ENCODE measurements at places on chromosomes 2 and 18.

DNA sequence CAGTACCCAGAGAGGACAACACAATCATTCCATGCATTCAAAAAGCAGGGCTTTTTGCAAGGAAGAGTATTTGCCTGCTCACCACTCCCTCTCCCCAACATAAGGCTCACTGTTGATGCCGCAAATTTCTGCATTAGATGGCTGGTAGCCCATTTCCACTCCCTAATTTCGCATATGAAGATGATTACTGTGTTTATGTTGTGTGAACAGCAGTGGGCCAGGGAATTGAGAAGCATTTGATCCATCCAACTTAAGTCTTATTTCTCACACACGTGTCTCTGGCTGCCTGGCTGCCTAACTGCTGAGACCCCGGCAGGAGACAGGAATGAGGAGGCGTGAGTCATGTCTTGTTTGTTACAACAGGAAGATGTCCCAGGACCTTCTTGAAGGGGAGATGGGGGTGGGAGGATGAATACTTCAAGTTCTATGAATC lies 294.1 kb downstream of the ALK start:
- no peak for DNase-seq

- DNase-seq = no peak
Observed at GRCh38 chr2:856041-856440, 94.6 kb upstream of the SNTG2 start.

GRCh38 chr18:62569081-62569655 lies 46.3 kb downstream of the ZCCHC2 start:
- no peak for DNase-seq

DNA sequence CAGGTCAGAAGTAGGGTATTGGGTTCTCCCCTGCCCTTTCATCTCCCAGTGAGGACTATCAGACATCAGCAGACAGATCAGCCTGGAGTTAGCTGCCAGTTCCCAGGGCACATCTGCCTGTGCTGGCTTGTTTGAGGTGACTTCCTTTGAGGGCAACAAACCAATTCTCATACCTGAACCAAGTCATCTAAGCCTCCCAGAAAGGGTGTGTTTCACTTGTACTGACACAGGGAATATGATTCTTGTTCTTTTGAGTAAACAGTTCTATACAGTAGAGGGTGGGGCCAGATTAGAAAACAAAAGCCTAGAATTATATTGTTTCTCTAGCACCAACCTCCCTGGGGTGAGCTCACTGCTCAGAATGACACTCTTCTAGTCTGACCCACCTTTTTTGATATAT lies 591.9 kb downstream of the SLC4A3 start:
- no peak for DNase-seq

- no peak for DNase-seq
Observed at GRCh38 chr18:11251229-11251890, 102.0 kb upstream of the PIEZO2 start.

- no peak for DNase-seq
Observed at GRCh38 chr18:64032312-64032711, 62.4 kb downstream of the SERPINB8 start.

- DNase-seq = no peak
Observed at GRCh38 chr2:230455005-230455684, 39.1 kb downstream of the SP100 start.

DNA sequence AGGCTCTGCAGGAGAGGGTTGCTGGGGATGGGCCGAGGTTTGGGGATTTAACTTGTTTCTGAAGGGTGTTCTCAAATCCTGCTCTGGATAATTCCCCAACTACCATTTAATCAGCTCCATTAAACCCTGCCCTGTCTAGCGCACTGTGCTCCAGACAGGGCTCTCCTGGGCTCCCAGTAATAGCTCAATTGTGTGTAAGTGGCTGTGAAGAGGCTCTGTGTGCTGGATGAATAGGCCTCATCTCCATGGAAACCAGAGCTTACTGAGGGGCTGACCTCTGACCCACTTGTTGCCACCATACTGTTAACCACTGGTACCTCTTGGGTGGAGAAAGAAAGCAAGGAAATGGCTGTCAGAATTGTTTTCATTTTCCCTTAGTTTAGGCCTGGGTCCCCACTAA lies 92.9 kb downstream of the TGOLN2 start:
- no peak for DNase-seq

DNA sequence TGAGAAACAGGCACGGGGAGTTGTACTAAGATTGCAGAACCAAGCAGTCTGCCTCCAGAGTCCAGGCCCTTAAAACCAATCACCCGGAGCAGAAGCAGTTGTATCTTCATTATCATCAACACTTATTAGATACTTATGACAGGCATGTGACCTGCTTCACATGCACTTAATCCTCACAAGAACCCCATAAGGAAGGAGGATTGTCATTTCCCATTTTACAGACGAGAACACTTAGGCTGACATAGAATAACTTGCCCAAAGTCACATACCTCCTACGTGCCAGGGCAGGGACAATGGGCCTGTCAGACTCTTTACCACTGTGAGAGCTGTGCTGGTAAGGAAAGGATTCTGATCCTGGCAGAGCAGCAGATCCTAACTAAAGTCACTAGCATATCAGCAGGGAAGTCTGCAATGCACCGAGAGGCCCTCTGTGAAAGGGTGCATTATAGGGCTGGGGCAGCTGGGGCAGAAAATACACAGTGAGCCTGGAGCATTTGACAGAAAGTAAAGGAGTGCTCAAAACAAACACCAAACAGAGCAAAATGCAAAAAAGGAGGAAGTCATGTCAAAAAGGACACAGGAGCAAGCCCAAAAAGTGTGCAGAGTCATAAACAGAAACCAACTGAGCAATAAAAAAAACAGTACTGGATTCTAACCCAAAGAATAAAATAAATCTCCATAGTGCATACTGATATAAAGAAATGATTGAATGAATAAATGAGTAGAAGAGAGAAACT lies 55.9 kb upstream of the SP3 start:
- no peak for DNase-seq

DNA sequence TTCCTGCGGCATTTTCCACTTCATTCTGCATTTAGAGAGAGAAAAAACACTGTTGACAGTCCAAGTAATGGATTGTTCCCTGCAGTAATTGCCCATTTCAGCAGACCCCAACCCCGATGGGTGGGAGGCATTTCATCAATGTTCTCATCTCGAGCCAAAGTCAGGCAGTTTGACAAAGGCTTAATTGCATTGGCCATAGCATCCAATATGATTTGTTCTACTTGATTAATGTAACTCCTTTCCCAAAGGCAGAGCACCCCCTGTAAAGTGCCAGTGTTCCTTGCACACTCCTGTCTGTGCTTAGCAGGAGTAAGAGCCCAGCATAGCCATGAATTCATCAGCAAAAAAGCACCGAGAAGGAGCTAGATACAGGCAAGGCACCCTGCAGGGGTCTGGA lies 174.4 kb downstream of the SEPTIN10 start:
- no peak for DNase-seq

- DNase-seq = no peak
Observed at GRCh38 chr2:149410701-149411484, 80.5 kb downstream of the LYPD6 start.

DNA sequence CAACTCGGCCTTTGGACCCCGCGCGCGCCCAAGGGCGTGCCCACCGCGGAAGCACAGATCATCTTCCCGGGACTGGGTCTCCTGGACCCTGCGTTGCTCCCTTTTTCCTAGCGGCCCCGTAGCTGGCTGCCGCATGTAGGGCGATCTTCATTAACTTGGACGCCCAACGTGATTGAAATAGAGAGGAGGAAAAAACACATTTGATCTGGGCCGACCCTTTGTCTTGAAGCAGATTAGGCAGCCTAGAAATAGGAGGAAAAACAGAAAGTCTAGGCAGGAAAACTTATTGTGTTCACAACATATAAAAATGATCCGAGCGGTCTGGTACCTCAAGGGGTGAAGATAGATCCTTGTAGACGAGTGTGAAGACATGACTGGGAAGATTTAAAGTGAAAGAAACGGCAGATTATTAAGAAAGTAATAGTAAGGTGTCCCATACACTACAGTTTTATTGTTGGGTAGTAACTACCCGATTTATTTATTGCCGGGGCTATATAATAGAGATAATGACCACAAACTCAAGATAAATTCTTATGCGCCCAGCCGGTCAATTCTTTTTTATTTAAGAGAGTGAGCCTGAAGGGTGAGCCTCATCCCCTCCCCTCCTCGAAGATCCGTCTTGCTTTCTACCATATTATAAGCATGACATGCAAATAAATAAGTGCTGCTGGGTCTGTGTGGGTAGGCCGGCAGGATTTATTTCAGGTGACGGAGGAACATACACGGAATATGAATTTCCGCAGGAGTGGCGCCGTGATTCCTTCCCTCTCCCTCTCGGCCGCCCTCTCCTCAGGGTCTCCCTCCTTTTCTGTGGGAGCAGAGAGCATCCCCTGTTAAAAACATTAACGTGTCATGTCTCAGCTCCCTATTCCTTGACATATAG lies 147.4 kb downstream of the MEIS1 start:
- DNase-seq = no peak

GRCh38 chr2:238523158-238524110 lies 96.7 kb downstream of the ASB1 start:
- DNase-seq = no peak

GRCh38 chr2:227188292-227188691 lies 23.9 kb downstream of the COL4A3 start:
- DNase-seq = no peak
